ENCODE measurements at places on chromosomes 16 and 17. TPM values are rescaled to one million over a fixed set of nuclear protein-coding genes. Genes with fewer than 3 reads are reported as not detected.

CDH5 gene
- total RNA-seq: 927 TPM

EFCAB5 gene
- total RNA-seq: 1.1 TPM

NPW gene
- total RNA-seq: not detected

CEP295NL gene
- total RNA-seq: 6.4 TPM

CLEC3A gene
- total RNA-seq: not detected

GNPTG gene
- total RNA-seq: 54.7 TPM

RHBDF1 gene
- total RNA-seq: 43.6 TPM

TBC1D3I gene
- total RNA-seq: not detected

TEX14 gene
- under 0.01 TPM for total RNA-seq

SHCBP1 gene
- total RNA-seq: 17.8 TPM

ZG16B gene
- total RNA-seq: 0.65 TPM

AIPL1 gene
- not detected for total RNA-seq

TMEM238L gene
- not detected for total RNA-seq

CA5A gene
- total RNA-seq: not detected

SPN gene
- not detected for total RNA-seq

CFAP97D1 gene
- total RNA-seq: not detected

Data from bladder microvascular endothelial cell (primary cell).